ENCODE measurements at places on chromosomes 5 and 9.

DNA sequence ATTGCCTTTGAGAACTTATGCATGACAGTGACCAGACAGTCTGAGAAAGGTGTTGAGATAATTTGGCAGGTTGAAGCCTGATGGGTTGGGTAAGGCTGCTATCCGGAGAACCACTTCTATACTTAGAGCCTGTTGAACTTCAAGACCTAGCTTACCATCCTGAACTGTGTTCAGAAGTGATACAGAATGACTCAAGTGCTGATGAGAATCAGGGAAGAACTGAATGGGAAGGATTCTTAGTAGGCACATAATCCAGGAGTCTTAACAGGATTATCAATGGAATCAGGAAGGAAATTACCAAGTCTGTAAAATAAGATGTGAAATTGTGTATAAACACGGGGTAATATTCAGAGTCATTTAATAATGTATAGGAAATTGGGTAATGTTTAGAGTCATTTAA lies 9.0 kb upstream of the PAPPA start:
- no peak for DNase-seq
- H3K4me1 ChIP-seq, result no peaks in the 10 kb centered on the region
- H3K4me3 ChIP-seq, result no peak overlapping the region
- no peaks in the 10 kb centered on the region for H3K36me3 ChIP-seq

- no peak for DNase-seq
- no peaks in the 10 kb centered on the region for H3K4me1 ChIP-seq
- H3K27ac ChIP-seq, result no peak overlapping the region
- H3K36me3 ChIP-seq, result no peaks in the 10 kb centered on the region
Observed at GRCh38 chr9:20811872-20812271, 127.8 kb downstream of the FOCAD start.

- H3K36me3 ChIP-seq, result no peaks in the 10 kb centered on the region
- H3K4me3 ChIP-seq, result no peak overlapping the region
- DNase-seq, result no peak
- no peak overlapping the region for H3K27ac ChIP-seq
Observed at GRCh38 chr5:32949286-32949970, 238.3 kb downstream of the NPR3 start.

DNA sequence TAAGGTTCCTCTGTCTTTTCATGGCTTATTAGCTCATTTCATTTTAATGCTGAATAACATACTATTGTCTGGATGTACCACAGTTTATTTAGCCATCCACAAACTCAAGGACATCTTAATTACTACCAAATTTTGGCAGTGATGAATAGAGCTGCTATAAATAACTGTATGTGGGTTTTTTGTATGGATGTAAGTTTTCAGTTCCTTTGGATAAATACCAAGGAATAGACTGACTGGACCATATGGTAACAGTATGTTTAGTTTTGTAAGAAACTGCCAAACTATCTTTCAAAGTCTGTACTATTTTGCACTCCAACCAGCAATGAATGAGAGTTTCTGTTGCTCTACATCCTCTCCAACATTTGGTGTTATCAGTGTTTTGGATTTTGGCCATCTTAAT lies 38.7 kb downstream of the SCAMP1 start:
- no peak overlapping the region for H3K27ac ChIP-seq
- no peaks in the 10 kb centered on the region for H3K36me3 ChIP-seq

DNA sequence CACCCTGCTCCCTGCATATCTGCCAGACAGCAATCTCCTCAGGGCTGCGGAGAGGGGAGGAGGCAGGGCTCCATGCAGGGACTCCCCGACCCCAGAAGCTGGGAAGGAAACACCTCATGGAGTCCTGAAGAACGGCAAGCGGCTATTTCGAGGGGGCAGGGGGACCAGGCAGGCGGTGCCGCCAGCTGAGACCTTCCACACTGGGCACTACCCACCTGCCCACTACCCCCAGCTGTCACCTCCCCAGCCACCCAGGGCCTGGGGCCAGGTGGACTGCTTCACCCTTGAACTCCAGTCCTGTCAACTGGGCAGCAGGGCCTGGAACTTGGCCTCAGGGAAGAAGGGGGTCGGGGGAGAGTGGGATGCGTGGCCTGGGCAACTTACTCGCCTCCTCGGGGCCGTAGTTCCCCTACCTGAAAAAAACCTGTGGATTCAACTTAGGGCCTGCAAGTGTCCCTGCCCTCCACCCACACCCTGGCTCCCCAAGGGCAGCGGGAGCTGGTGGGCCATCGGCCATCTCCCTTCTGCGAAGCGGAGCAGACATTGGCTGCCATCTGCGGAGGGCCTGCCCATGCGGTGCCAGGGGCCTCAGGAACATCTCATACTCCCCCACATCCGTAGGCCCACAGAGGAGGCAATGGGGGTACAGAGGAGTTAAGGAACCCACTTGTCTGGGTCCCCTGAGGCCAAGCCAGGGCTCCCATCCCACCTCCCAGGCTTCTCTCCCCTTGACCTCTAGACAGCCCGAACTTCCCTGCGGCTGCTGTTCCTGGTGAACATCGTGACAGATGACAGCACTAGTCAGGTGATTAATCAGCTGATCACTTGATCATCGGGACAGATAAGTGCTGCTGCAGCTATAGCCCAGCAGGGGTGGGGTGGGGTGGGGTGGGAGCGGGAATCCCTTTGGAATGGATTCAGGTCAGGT lies 18.5 kb upstream of the RALGDS start:
- no peaks in the 10 kb centered on the region for H3K36me3 ChIP-seq
- H3K4me3 ChIP-seq, result no peak overlapping the region
- peaks cover 72% of the 10 kb centered on the region for H3K4me1 ChIP-seq
- no peak overlapping the region for H3K27ac ChIP-seq
- DNase-seq, result no peak

GRCh38 chr9:75664597-75664996 lies 225.9 kb upstream of the PCSK5 start:
- H3K4me3 ChIP-seq, result no peak overlapping the region
- DNase-seq, result no peak
- no peak overlapping the region for H3K27ac ChIP-seq
- no peaks in the 10 kb centered on the region for H3K36me3 ChIP-seq
- no peaks in the 10 kb centered on the region for H3K4me1 ChIP-seq

DNA sequence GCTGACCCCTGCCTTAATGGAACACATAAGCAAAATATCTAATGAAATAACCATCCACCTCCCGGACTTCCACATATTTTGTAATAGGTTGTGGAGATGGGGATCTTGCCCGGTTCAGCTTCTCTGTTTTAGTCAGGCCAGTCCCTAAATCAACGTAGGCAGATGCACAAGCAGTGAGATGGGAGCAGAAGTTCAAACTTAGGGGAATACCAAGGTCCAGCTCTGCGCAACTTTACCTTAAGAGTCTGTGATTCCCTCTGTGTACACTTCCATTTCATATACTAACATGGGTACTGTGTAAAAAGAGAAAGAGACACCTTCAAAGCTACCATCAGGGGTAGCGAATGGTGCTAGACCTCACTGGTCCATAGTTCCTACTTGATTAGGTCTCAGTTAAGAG lies 110.9 kb downstream of the NTRK2 start:
- H3K27me3 ChIP-seq, result no peaks in the 10 kb centered on the region
- DNase-seq, result no peak
- no peak overlapping the region for H3K27ac ChIP-seq
- H3K36me3 ChIP-seq, result no peaks in the 10 kb centered on the region
- H3K4me3 ChIP-seq, result no peak overlapping the region
- no peaks in the 10 kb centered on the region for H3K4me1 ChIP-seq

DNA sequence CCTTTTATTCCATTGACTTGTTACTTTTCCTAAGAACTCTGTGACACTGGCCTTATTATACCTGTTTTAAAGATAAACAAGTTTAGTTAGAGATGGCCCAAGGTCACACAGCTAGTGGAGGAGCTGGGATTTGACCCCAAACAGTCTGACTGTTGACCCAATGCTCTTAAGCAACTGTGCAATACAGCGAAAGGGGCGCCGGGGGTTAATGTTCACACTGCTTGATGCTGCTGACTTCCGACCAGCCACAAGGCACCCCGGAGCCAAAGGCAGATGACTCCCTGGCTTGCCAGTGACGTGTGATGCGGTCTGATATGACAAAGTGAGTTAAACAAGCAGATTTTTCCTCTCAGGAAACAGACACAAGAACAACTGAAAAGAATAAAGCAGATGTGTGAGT lies 23.9 kb downstream of the PIK3R1 start:
- peaks cover 71% of the 10 kb centered on the region for H3K4me1 ChIP-seq
- H3K27ac ChIP-seq, result no peak overlapping the region
- no peaks in the 10 kb centered on the region for H3K36me3 ChIP-seq
- H3K27me3 ChIP-seq, result no peaks in the 10 kb centered on the region
- no peak overlapping the region for H3K4me3 ChIP-seq

- peak overlapping the region; percentile 85 for H3K27ac ChIP-seq
- H3K36me3 ChIP-seq, result no peaks in the 10 kb centered on the region
- DNase-seq, result peak; percentile 88
- H3K4me3 ChIP-seq, result peak overlapping the region; percentile 96
Observed at GRCh38 chr5:169637549-169638121, 560 bp downstream of the DOCK2 start.

DNA sequence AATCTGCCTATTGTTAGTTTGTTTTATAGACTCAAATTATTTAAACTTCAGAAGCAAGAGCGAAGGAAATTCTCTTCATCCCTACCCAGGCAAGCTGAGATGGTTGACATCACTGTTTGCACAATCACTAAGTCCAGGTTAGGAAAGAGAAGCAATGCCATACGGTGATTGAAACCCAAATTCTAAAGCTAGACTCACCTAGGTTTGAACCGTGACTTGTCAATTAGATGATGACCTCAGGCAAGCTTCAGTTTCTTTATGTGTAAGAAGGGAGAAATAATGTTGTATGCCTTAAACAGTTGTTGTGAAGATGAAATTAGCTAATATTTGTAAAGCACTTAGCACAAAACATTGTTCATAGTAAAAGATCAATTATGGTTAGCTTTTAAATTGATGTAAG lies 96.5 kb upstream of the ANKRD55 start:
- H3K4me1 ChIP-seq, result peaks cover 57% of the 10 kb centered on the region
- no peak overlapping the region for H3K27ac ChIP-seq
- no peaks in the 10 kb centered on the region for H3K27me3 ChIP-seq
- no peak overlapping the region for H3K4me3 ChIP-seq
- H3K36me3 ChIP-seq, result no peaks in the 10 kb centered on the region
- DNase-seq, result no peak

DNA sequence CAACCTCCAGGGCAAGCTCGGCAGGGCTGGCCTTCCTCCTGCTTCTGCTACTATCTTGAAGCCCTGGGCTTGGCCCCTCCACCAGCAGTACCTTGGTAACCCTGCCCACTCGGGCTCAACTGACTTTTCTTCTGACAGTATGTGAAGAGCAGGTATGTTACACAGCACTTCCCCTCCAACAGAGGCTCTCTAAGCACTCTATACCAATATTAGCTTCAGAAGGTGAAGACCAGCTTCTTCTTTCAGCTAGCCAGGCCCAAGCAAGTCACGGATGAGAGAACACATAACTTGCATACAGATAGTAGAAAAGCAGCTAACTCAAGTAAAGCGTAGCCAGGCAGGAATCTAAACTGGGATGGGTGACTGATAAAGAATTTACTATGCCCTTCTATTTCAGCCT lies 64.3 kb downstream of the FEM1C start:
- no peak overlapping the region for H3K27ac ChIP-seq
- no peaks in the 10 kb centered on the region for H3K4me1 ChIP-seq
- no peak overlapping the region for H3K4me3 ChIP-seq
- DNase-seq, result no peak
- no peaks in the 10 kb centered on the region for H3K27me3 ChIP-seq

DNA sequence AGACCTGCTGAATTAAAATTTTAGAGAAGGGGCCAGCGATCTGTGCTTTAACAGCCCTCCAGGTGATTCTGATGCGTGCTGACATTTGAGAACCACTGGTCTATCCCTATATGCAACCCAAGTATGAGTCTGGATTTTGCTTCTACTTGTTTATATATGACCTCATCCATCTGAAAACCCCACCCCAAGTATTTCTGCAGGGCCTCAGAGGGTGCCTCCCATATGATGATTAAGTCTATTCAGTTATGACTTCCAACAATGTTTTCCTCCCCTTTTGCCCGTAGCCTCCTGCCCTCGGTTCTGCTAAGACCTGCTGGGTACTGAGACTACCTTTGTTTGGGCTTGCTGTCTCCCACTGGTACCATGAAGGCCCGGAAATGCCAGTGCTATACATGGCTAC lies 376.0 kb upstream of the SMARCA2 start:
- H3K27ac ChIP-seq, result no peak overlapping the region
- no peaks in the 10 kb centered on the region for H3K36me3 ChIP-seq
- no peak for DNase-seq
- H3K4me1 ChIP-seq, result no peaks in the 10 kb centered on the region
- H3K4me3 ChIP-seq, result no peak overlapping the region

GRCh38 chr5:107790671-107791070 lies 119.9 kb upstream of the EFNA5 start:
- DNase-seq, result no peak
- H3K4me1 ChIP-seq, result no peaks in the 10 kb centered on the region
- no peaks in the 10 kb centered on the region for H3K27me3 ChIP-seq
- H3K4me3 ChIP-seq, result no peak overlapping the region

DNA sequence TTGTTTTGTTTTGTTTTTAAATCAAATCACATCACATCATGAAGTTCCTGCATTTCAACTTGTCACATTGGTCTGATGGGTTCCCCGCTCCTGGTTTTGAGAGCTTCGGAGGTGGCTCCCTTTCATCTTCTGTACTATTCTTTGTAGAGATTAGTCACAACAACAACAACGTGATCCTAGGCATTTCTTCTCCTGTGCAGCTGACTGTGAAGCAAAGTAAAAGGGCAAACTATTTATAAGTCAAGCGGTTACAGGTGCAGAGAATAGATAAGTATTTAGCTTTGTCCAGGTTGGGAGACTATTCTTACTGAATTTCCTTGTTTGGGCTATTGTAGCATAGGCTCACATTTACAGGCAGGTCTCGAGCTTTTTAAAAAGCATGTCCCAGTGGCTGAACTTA lies 197.7 kb upstream of the CDKN2B start:
- peaks cover 7% of the 10 kb centered on the region for H3K4me1 ChIP-seq
- no peaks in the 10 kb centered on the region for H3K27me3 ChIP-seq
- no peak overlapping the region for H3K4me3 ChIP-seq

GRCh38 chr5:42586625-42587024 lies 163.4 kb downstream of the GHR start:
- DNase-seq, result no peak
- H3K27ac ChIP-seq, result no peak overlapping the region
- no peak overlapping the region for H3K4me3 ChIP-seq
- no peaks in the 10 kb centered on the region for H3K27me3 ChIP-seq

- H3K27me3 ChIP-seq, result no peaks in the 10 kb centered on the region
- no peak for DNase-seq
- H3K4me3 ChIP-seq, result no peak overlapping the region
- H3K27ac ChIP-seq, result no peak overlapping the region
- no peaks in the 10 kb centered on the region for H3K36me3 ChIP-seq
Observed at GRCh38 chr9:3879726-3880505, 354.1 kb upstream of the RFX3 start.

- H3K4me3 ChIP-seq, result no peak overlapping the region
- no peak for DNase-seq
Observed at GRCh38 chr5:43338862-43339261, 25.6 kb upstream of the HMGCS1 start.

DNA sequence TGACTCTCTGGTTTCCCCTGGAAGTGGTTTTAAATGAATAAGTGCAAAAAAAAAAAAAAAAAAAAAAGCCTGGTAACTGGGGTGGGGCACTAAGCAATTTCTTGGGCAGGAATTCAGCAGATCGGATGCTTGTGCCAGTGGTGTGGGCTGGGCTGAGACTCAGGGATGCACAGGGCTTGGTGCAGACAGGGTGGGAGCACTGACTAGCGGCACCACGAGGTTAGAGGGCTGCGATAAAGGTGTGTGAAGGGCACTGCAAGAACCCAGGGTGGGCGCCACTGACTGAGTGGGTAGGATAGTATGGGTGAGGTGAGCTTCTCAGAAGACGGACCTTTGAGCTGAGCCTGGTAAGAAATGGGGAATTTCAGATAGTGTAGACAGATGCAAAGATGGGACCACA lies 45.5 kb upstream of the CPLX2 start:
- no peak for DNase-seq
- H3K27me3 ChIP-seq, result no peaks in the 10 kb centered on the region
- no peaks in the 10 kb centered on the region for H3K36me3 ChIP-seq
- no peaks in the 10 kb centered on the region for H3K4me1 ChIP-seq
- no peak overlapping the region for H3K27ac ChIP-seq
- no peak overlapping the region for H3K4me3 ChIP-seq
